ENCODE measurements at places on chromosomes 11 and 22.

DNA sequence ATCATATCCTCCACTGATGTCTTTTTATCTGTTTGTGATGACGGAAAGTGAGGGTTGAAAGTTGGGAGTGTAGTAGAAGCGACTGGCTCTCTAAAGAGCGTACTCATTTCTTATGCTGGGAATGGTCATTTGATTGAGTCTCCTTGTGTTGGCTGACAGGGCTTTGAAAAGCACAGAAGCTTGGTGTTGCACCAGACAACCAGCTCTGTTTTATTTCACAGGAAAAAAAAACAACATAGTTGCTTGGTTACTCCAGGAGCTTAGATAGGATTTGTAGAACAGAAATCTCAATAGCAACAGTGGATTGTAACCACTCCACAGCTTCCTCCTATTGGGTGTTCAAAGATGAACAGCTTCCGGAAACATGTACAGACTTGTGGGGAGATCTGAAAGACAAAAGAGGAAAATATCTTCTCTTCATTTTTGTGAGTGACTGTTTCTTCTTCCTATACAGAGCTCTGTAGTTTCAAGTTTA, 2.7 kb downstream of the RBM14 start:
- DNase-seq: peak; percentile 32

- DNase-seq: no peak
Measured at GRCh38 chr11:62922189-62922589, 1.0 kb upstream of the CHRM1 start.

GRCh38 chr11:16946477-16947282, 67.5 kb downstream of the PLEKHA7 start:
- no peak for DNase-seq

DNA sequence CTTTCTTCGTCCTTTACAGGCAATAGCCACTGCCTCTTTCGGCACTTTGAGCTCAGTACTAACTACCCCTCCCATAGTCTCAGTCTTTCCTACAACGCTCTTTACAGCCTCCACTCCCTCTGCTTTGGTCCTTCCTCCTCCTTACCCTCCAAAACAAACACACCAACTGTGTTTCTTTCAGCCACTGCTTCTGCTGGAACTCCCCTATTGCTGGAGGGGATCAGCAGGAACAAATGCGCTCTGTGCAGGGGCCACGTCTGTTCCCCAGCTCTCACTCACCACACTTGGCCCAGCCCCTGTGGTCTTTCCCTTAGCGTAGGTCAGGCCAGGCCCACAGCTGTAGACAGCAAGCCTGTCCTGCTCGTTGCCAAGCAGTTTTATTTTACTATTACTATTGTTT, 42.3 kb downstream of the PC start:
- no peak for DNase-seq

- DNase-seq: no peak
Measured at GRCh38 chr11:19284881-19285280, 44.1 kb upstream of the E2F8 start.

- DNase-seq: no peak
Measured at GRCh38 chr22:38046070-38046748, 11.0 kb upstream of the PICK1 start.

DNA sequence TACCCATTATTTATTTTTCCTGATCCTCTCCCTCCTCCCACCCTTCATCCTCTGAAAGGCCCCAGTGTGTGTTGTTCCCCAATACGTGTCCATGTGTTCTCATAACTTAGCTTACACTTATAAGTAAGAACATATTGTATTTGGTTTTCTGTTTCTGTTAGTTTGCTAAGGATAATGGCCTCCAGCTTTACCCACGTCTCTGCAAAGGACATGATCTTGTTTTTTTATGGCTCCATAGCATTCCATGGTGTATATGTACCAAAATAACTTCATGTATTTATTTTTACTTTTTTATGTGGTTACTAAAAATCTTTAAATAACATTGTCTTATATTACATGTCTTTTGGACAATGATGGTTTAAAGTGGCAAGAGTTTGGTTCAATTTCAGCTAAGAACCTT, 15.2 kb downstream of the PDGFD start:
- no peak for DNase-seq

GRCh38 chr11:108286370-108286769, 63.5 kb downstream of the ATM start:
- no peak for DNase-seq

DNA sequence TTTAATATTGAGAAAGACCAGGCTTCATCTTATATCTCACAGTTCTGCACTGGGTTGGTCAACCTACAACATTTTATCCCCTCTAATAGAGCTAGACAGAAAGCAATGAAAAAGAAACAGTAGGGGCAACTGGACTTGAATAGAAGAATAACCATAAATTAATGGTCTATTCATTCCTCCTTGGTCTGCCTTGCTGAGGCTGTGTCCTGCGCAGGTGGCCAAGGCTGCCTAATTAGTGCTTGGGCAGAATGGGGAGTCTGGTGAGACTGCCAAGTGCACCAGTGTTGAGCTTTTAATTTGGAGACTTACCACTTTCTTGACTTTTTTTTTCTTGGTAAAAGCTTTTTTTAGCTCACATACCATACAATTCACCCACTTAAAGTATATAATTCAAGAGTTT, 35.0 kb upstream of the SPON1 start:
- DNase-seq: no peak

DNA sequence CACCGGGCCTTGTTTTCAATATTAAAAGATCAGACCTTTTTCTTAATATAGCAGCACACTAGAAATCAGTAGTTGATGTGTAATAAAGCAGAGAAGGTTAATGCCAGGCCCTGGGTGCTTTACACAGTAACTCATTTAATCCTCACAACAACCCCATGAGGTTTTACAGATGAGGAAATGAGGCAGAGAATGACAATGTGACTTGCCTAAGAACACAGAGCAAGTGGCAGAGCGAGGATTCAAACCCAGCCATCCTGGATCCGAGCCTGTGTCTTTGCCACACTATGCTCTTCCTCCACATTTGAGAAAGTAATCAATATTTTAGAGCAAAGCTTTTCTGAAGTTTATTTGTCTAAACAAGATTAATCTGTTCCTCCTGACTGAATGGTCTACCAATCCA, 7.2 kb downstream of the JAML start:
- no peak for DNase-seq

DNA sequence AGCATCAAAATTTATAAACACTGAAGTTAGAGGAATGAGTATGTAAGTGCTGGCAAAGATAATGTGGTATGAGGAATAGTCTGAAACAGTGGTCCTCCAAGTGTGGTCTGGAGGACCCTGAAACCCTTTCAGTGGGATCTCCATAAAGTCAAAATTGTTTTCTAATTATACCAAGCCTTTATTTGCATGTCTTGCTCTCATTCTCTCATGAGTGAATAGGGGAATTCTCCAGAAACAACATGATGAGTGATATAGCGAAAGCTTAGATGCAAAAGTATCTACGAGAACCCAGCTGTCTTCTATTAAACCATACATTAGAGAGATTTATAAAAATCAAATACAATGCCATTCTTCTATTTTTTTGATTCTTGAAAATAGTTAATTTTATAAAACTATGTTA, 145.0 kb upstream of the RAG2 start:
- no peak for DNase-seq

- DNase-seq: no peak
Measured at GRCh38 chr11:15406851-15407351, 292.2 kb downstream of the INSC start.

GRCh38 chr11:2898366-2899079, 12.9 kb upstream of the CDKN1C start:
- peak; percentile 95 for DNase-seq

- DNase-seq: no peak
Measured at GRCh38 chr22:19620742-19621371, 93.4 kb upstream of the SEPTIN5 start.

- DNase-seq: no peak
Measured at GRCh38 chr11:1301220-1302000, 8.0 kb downstream of the TOLLIP start.

DNA sequence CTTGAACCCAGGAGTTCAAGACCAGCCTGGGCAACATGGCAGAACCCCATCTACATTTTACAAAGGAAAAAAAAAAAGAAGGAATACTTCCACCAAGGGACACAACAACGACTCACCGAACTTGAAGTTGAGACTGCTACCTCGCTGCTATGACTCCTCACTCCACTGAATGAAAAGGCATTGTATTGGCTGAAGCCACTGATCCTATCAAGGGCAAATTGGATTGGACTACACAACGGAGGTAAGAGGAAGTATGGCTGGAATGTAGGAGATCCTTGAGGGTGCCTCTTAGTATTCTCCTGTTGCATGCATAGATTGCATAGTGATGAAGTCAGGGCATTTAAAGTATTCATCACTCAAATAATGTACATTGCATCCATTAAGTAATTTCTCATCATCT, 97.9 kb downstream of the CWF19L2 start:
- peak; percentile 37 for DNase-seq

DNA sequence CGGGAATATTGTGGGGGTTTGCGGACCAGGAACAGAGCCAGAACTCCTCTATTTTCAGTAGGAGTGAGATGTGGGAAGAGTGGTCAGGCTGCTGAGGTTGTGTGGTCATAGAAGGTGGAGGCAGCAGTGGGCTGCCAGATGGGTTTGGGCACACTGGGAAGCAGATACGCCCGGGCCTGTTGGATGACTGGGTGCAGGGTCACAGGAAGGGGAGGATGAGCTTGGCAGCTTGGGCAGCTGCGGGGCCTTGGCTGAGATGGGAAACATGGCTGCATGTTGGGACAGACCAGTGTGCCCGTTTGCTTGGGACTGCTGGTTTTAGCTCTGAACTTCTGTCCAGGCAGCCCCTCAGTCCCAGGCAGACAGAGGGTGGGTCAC, 11.4 kb downstream of the SHANK3 start:
- DNase-seq: peak; percentile 32

GRCh38 chr11:82980292-82980691, 78.8 kb downstream of the DDIAS start:
- peak; percentile 93 for DNase-seq

DNA sequence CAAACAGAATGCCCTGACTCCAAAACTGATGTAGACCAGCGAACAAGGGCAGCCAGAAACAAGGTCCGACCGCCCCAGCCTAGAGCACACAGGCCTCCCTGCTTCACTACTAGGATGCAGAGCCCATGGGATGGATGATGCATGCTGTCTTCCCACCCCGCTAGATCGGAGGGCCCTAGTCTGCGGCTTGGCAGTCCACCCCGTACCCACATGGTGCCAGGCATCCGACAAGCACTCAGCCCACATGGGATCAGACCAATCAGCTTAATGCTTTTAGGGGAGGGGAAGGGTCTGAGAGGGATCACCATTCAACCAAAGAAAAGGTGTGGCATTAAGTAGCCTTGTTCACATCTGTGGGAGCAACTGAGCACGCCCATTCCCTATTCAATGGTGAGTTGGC, 30.6 kb downstream of the PISD start:
- DNase-seq: no peak

DNA sequence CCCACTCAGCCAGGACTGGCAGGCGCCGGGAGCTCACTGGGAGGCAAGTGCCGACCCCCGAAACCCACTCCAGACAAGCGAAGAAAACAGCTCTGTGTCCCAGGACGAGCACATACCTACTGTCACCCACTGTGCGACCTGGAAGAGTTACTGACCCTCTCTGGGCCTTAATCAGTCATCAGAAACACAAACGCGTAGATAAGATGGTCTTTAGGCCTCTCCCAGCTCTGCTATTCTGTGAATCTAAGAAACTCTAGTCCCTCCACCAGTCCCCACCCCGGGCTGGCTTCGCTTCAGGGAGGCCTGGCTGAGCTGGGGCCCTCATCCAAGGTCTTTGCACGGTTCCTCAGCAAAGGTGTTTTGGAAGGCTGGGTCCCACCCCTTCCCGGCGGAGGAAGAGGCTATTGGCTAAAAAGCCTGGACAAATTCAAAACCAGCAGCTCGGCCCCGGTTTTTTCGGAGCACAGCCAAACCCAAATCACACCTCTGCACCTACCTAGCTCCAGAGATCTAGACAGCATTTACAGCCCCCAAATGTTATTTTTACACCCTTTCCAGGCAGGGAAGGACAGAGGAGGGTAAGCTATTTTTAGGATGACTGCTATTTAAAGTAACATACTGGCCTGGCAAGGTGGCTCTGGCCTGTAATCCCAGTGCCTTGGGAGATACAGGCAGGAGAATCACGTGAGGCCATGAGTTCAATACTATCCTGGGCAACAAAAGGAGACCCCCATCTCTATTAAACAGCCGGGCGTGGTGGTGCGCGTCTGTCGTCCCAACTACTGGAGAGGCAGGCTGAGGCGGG, 13.2 kb upstream of the HDHD5 start:
- no peak for DNase-seq

DNA sequence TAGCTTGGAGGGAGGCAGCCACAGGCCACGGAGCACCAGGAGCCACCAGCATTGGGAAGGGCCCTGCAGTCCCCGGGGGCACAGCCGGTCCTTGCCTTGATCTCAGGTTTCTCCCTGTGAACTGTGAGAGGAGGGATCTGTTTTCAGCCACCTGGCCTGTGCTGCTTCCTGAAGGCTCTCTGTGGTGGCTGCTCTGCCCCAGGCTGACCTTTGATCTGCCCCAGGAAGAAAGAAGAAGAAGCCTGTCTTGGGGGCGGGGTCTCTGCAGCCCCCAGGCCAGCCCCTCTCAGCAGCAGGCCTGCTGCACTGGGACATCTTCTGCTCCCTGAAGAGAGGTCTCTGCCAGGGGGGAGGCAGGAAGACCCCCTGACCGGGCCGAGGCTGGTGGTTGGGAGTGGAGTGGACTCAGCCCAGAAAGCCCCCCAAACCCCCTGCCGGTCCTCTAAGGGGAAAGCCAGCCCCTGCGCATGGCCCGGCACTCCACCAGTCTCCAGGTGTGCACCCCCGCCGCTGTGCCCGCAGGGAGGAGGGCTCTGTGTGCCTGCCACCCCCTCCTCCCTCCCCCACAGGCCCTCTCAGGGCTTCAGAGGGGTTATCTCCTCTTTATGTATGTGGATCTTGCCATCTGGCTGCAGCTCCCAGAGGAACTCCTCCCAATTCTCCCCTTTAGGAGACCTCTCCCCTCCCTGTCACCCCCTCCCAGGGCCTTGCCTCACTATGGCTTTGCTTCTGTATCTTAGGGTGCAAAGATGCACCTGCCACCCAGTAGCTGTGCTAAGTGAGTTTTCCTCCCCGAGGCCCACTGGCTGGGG, 675.3 kb downstream of the BRD1 start:
- DNase-seq: no peak

GRCh38 chr11:70680781-70681281, 282.5 kb downstream of the CTTN start:
- no peak for DNase-seq
